ENCODE measurements at places on chromosomes 4 and X.

- no peak for DNase-seq
Measured at GRCh38 chr4:120526033-120526432, 396.5 kb downstream of the PRDM5 start.

DNA sequence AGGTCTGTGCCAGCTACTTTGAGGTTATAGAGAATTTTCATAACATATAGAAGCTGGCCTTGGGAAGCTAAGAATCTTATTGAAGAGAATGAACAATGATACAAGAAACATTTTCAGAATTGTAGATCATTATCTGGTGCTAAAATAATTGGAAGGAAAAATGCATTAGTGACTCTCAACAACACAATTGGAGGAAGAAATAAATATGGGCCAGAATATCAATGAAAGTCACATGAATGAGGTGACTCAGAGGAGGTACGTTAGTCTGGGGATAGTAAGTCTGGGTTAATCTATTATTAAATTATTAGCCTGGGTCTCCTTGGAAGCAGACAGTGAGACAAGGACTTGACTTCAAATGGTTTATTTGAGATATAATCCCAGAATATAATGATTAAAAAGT lies 529.3 kb upstream of the SLIT2 start:
- no peak for DNase-seq

- DNase-seq, result no peak
Measured at GRCh38 chr4:10747186-10747585, 62.6 kb upstream of the CLNK start.

GRCh38 chr4:184447664-184448063 lies 26.7 kb downstream of the IRF2 start:
- no peak for DNase-seq

- DNase-seq, result no peak
Measured at GRCh38 chr4:41143311-41144039, 70.9 kb downstream of the APBB2 start.

- DNase-seq, result peak; percentile 19
Measured at GRCh38 chrX:41377624-41378023, 43.7 kb downstream of the DDX3X start.

DNA sequence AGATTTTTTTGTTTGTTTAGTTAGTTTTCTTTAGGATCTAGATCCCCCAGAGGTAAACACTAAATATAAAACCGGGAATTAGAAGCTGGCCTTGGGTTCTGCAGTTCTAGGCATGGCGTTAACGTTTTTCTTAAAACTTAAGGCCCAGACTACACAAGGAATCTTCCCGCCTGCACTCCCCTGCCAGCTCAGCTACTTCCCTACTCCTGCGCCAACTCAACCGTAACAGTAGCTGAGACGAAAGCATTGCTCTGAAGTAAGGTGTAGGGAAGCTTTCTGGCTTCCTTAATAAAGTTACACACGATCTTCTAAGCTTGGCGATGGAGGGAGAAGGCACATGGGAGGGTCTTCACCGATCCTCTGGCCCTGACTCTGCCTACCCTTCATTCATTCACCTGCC lies 37.1 kb downstream of the CPE start:
- no peak for DNase-seq

DNA sequence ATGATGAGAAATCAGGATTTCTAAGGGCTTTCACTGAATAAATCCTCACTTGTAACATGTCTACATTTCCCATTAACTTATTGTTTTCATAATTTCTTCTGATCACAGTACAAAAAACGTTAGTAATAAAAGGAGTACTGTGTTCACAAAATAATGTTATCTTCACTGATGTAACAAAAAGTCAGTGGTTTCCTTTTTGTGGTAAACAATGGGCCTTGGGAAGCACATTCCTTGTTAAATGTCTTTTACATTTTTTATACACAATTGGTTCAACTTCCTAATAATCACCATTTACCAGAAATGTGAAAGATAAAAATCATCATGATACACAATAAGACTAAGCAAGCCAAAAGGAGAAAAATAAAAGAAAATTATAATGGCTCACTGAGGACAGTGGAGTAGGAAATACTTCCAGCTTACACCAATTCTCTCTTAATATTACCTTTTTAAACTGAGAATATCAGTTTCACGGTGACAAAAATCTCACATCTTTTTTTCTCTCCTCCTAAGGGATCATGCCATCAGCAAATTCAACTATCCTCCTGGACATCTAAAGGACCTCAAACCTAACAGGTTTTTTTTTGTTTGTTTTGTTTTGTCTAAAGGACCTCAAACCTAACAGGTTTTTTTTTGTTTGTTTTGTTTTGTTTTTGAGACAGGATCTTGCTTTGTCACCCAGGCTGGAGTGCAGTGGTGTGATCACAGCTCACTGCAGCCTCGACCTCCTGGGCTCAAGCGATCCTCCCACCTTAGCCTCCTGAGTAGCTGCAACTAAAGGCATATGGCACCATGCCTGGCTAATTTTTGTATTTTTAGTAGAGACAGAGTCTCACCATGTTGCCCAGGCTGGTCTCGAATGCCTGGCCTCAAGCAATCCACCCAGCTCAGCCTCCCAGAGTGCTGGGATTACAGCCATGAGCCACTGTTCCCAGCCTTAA lies 57.3 kb downstream of the FRYL start:
- DNase-seq, result no peak

- no peak for DNase-seq
Measured at GRCh38 chr4:143451186-143451585, 62.3 kb upstream of the SMARCA5 start.

- DNase-seq, result no peak
Measured at GRCh38 chrX:80223982-80224579, 196.2 kb upstream of the TENT5D start.

DNA sequence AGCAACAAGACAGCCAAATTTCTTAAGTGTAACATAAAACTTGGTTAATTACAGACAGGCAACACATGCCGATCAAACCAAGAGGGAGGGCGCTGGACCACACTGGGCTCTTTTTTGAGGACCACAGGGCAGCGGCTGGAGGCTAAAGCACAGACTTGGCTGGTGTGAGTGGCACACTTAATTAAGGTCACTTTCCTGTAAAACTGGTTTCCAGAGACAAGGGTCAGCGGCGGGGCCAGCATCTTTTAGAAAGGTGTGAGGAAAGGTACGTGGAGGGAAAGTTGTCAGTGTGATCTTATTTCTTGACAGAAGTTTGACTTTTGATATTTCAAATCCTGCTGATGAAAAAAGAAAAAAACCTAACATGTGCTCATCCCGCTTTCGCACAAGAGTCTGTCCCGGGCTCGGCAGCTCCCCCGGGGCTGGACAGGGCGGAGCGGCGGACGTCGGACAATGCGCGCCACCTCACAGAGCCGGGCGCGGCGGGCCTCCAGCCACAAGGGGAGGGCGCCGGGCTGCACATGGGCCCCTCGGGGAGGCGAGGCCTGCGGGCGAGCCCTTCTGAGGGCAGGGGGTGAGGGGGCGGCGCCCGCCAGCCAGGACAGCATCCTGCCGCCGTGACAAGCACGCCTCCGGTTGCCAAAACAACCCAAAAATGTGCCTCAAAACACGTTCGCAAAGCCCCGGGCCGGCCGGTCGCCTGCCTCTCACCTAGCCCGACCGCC lies 660 bp upstream of the HSPA4L start:
- DNase-seq, result no peak

GRCh38 chr4:141757287-141757686 lies 120.9 kb downstream of the IL15 start:
- no peak for DNase-seq

GRCh38 chr4:21592970-21593670 lies 355.5 kb downstream of the KCNIP4 start:
- DNase-seq, result no peak

DNA sequence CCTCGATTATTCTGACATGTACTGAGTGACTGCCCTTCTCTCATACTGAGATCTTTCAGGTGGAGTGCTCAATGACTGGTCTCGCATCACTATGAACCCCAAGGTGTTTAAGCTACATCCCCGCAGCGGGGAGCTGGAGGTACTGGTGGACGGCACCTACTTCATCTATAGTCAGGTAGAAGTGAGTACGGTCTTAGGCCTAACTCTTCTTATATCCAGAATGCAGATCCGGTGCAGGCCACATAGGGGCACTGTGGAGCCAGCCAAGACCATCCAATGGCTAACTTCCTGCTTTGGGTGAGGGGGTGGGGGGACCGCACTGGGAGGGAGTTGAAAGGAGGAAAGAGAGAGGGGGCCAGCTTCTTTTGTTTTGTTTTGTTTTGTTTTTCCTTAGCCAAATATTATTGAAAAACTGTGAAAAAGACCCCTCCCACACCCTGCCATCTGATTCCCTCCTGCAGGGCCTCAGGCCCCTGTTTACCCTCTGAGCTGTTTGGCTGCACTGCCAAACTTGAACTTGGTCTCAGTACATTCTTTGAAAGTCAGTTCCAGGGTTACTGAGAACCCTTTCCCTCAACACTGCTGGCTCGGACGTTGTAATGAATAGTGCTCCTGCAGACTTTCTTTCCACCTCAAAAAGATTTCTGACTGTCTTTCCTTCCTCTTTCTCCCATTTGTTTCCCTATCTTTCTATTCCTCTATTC lies 16.2 kb downstream of the AWAT2 start:
- no peak for DNase-seq

DNA sequence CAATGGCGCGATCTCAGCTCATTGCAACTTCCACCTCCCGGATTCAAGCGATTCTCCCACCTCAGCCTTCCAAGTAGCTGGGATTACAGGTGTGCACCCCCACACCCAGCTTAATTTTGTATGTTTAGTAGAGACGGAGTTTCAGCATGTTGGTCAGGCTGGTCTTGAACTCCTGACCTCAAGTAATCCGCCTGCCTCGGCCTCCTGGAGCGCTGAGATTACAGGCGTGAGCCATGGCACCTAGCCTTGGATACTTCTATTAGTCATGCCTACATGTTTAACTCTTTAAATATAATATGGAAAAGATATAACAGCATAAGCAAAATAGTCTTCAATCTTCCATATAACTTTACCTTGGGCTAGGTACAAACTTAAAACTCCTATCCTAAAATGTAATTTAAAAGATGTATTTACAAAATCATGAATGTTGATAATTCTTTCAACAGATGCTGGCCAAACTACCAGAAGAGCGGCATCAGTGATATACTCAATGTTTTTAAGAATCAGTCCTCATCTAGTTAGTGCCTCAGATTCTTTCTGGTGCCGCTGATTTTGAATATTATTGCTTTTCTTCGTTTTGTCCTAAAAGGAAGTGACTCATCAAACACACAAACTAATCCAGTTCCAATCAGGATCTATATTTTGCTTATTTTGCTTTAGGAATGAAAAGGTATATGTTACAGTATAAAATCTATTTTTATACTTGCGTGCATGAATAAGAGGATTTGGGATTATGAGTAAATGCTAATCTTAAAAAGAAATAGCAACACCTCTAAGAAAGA lies 23.7 kb downstream of the FAM241A start:
- DNase-seq, result no peak

GRCh38 chr4:168751263-168752225 lies 254.7 kb downstream of the PALLD start:
- DNase-seq, result no peak

GRCh38 chrX:19870710-19871490 lies 16.5 kb downstream of the SH3KBP1 start:
- no peak for DNase-seq

- no peak for DNase-seq
Measured at GRCh38 chrX:1248331-1249061, 20.1 kb upstream of the CSF2RA start.

DNA sequence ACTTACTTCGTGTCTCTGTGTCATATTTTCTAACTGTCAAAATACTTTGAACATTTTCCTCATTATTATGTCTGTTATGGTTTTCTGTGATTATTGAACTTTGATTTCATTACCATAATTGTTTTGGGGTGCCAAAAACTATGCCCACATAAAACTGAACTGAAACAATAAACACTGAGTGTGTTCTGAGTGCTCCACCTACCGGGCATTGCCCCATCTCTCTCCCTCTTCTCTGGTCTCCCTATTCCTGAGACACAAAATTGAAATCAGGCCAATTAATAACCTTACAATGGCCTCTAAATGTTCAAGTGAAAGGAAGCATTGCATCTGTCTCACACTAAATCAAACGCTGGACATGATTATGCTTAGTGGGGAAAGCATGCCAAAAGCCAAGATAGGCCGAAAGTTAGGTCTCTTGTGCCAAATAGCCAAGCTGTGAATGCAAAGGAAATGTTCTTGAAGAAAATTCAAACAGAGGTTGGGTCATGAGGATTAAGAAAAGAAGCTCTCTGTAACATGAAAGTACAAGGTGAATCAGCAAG lies 972.3 kb downstream of the PCDH7 start:
- DNase-seq, result no peak

- DNase-seq, result no peak
Measured at GRCh38 chr4:37978248-37978924, 18.2 kb downstream of the PTTG2 start.

DNA sequence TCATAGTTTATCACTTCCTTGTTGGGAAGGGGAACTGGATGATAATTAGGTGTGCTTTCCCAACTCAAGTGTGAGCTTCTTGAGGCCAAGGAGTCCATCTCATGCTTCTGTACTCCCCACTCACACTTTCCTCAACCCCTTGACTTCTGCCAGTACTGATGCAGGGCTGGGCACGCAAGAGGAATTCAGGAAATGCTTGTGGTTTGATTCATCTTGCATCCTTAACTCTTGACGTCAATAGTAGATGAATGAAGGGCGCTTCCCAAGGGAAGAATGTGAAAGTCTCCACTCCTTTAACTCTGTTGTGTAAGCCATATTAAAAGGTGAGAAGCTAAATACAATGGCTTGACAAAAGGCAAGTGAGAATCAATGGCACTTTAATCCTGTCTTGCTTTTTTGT lies 101.8 kb downstream of the AGTR2 start:
- no peak for DNase-seq

- no peak for DNase-seq
Measured at GRCh38 chr4:7694324-7694723, 245.3 kb downstream of the AFAP1 start.

DNA sequence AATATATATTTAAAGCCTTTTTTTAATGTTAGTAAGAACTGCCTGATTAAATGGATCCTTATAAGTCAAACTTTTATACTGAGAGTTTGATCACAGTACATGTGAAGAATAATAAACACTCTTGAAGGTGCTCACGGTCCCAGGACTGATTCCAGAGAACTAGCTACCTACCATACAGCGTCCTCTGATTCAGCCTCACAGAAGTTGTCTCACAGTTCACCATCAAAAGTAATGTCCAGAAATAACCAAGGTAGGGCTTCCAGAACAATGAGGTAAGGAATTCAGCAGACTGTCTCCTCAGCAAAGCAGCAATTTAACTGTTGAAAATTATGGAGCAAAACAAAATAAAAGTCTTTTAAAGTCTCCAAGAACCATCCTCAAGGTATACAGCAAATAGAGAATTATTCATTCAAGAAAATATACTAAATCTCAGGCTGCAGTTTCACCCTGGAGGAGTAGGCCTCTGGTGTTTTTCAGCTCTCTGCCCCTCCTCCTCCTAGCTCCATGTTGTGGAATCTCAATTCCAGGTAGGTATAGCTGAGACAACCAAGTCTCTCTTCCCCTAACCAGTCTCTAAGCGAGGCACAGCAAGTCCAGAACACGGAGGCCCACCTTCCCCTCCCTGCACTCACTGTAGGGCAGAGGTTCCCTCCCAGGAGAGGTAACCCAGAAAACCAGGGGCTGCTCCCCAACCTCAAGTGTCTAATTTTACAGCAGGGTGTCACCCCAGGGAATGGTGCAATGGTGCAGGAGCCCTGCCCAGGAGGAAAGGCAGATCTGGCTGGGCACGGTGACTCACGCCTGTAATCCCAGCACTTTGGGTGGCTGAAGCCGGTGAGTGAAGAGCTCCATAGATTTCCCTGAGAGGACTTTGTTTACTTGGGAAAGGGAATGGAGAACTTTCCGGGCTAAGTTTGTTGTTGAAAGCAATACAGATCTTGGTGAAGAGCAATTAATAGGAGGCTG lies 28.6 kb downstream of the FAM241A start:
- DNase-seq, result no peak

- DNase-seq, result no peak
Measured at GRCh38 chr4:24846716-24847115, 51.3 kb downstream of the SOD3 start.

- no peak for DNase-seq
Measured at GRCh38 chr4:10984815-10985214, 300.2 kb upstream of the CLNK start.
